Activated effector memory CD4-positive, alpha-beta T cell treated with Interleukin-2 at 50 U/mL for 16 hours (primary cell): ENCODE measurements at places on chromosomes 5 and 9.

- DNase-seq: no peak
Observed at GRCh38 chr5:148993283-148993936, 69.5 kb downstream of the SH3TC2 start.

DNA sequence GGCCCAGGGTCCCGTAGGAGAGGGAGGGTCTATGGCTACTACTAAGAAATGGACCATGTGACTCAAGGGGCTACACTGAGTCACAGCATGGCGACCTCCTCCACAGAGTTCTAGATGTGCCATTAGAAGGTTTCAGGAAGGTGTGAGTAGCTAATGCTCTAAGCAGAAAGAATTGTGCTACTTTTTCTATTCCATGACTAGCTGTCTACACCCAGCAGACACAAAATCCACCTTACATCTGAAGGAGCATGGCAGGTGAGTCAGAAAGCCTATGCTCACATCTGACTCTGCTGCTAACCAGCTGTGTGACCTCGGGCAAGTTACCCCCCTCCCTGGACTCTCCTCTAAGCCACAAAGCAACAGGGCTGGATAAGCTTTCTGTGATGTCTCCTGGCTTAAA lies 14.4 kb upstream of the MEIKIN start:
- no peak for DNase-seq

- no peak for DNase-seq
Observed at GRCh38 chr5:129171194-129171944, 76.8 kb downstream of the ISOC1 start.

GRCh38 chr9:11158676-11159075 lies 545.9 kb upstream of the PTPRD start:
- no peak for DNase-seq

GRCh38 chr9:124279531-124280175 lies 21.9 kb downstream of the NEK6 start:
- no peak for DNase-seq
